ENCODE measurements at places on chromosomes 6 and 20. TPM values are rescaled to one million over a fixed set of nuclear protein-coding genes. Genes with fewer than 3 reads are reported as not detected.
A peak's percentile ranks its signal among the peaks of the same experiment; 100 is the strongest.

The SAMD3 gene
- 0.29 TPM for total RNA-seq

GRCh38 chr6:15754706-15755079, 91.9 kb upstream of the DTNBP1 start:
- no peak for DNase-seq

The PRKN gene
- not detected for total RNA-seq

The NPEPL1 gene
- total RNA-seq: 3.9 TPM

GRCh38 chr6:2237001-2237400, 8.4 kb downstream of the GMDS start:
- no peak for DNase-seq

The HDGFL1 gene
- 0.38 TPM for total RNA-seq

The BHLHE23 gene
- total RNA-seq: not detected

The VNN1 gene
- not detected for total RNA-seq

- DNase-seq: no peak
Measured at GRCh38 chr6:158778005-158778527, 41.1 kb downstream of the EZR start.

GRCh38 chr20:59566631-59567524, 37.5 kb upstream of the PHACTR3 start:
- DNase-seq: no peak

The KIAA0408 gene
- total RNA-seq: not detected

The ATP9A gene
- total RNA-seq: 0.42 TPM

- DNase-seq: no peak
Measured at GRCh38 chr6:20472748-20473147, 61.5 kb upstream of the CDKAL1 start.

DNA sequence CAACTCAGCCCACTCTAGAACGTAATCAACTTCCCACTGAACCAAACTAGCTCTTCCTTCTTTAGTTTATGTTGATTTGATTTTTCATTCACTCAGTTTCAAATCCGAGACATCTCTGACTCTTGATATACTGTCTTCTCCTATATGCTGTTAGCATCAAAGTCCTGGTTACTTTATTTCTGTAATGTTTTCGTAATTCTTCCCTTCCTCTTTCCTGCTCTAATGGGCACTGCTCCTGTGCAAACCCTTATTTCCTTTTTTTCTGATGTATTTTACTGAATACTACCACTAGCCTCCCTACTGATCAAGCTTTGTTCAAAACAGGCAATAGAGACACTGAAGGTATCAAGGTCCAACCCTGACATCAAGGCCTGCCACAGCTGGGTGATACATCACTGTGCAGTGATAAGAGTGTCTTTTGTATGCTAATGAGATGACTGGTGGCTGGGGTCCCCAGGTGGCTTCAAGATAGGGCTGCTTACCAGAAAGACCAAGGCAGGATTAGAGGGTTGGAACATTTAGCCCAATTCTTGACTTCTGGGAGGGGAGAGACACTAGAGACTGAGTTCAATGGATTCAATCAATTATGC, 95.2 kb downstream of the KIF13A start:
- peak; percentile 52 for DNase-seq

- DNase-seq: no peak
Measured at GRCh38 chr6:79571030-79571367, 33.8 kb upstream of the LCA5 start.

The TBX18 gene
- 28.0 TPM for total RNA-seq

DNA sequence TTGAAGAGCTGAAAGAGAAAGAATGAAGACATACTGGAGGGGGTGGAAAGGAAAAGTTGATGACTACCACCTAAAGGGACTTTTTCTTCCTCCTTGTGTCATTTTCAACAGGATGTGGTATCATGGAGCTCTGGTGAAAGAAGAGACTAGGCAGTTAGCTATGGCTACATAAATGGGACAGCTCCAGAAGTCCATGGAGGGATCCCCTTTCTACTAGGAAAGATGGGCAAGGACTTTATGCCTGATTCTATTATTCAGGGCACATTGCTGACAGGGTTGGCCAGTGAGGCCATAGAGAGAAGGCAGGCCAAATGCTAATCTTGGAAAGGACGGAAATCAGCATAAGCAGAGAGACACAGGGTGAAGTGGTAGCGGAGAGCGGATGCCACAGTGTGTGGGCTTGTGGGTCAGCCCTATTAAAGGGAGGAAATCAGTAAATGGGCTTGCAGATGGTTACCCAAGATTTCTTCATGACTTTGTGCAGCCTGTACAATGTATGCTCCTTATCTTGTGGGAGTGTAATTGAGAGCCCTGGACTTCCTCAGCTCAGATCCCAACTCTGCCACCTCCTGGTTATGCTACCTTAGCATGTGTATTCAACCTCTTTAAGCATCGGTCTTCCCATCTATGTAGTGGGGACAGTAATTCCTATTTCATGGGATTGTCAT, 77.4 kb upstream of the TMEM170B start:
- DNase-seq: no peak

GRCh38 chr6:95518630-95519227, 58.6 kb upstream of the MANEA start:
- no peak for DNase-seq

DNA sequence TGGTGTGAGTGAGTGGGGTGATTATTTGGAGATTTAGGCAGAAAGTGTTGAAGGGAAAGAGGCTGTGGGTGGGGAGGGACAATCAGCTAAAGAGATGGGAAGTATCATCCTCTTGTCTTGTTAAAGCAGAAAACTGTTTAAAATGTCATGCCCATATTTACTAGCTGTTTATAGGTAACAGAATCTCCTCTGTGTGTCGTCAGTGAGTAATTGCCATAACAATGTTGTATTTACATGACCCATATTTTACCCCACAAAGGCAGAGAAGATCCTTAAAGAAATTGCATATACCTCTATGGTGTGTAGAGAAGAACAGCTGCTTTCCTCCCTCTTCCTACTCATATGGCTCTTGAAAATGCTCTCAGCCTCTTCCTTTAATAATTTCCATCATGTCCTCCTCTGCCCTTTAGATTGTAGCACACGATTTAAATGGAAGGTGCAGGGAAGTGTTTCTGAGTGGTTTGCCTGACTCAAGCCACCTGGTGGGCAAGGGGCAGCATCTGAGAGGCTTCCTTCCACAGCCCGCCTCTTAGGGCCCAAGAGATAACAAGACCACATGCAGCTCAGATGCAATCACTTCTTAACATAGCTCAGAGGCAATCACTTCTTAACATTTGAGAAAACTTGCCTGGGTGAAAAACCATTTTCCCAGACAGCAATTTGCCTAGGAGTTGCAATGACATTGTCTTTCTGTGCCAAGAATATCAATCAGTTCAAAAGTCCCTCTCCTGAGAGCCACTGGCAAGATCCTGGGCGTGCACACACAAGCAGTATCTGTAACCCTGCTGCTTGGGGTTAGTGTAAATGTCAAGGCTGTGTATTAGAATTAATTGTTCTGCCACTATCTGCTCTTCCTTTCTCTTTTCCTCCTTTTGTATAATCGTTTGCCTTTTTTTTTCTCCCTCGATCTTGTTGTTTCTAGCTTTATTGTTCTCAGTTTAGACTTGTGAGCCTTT, 44.1 kb upstream of the EDN1 start:
- no peak for DNase-seq

DNA sequence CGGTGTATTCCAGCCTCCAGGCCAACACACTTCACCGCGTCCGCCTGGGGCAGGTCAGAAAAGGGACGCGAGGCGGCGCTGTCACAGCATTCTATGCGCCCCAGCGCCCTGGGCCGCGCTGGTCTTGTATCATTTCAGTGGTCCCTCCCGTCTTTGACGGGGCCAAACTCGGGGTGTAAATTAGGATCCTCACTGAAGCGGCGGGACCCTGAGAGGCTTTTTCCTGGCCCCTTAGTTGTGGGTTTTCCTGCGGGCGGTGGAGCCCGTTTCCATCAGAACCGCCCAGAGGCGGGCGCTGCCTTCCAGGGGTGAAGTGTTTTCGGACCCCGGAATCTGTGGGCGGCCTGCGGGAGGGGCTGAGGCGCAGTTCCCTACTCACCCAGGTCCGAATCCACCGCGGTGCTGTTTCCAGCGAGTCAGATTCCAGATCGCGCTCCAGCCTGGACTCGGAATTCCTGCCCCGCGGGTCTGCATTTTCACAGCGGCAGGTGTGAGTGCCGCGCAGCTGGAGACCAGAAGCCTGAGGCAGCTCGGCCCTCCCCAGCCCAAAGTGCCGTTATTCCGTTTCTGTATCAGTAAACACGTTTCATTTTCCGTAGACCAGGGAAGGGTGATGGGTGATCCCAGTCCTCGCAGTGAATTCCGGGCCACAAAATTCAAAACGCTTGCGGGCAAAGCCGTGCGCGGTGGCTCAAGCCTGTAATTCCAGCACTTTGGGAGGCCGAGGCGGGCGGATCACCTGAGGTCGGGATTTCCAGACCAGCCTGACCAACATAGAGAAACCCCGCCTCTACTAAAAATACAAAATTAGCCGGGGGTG, 3.9 kb upstream of the MICB start:
- peak; percentile 84 for DNase-seq

GRCh38 chr6:33248643-33248931, 23.1 kb downstream of the VPS52 start:
- no peak for DNase-seq

GRCh38 chr6:154954347-154954746, 40.8 kb upstream of the TIAM2 start:
- no peak for DNase-seq

DNA sequence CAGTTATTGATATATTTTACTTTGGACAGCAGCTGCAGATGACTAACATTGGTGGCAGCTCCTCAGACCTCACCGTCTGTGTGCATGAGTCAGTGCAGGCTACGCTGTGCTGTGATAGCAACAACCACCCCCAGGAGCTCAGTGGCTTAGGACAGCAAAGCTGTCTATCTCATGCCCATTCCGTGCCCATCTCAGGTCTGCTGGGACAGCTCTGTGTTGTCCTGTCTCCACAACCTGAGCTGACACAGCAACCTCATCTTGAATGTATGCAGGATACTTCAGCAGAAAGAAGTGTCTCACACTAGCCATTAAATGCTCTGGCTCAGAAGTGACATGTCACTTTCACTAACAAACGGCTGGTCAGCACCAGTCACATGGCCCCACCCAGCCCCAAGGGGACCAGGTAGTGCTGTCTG, 47.7 kb downstream of the BANF2 start:
- peak; percentile 5 for DNase-seq

GRCh38 chr6:116672306-116672705, 3.7 kb upstream of the ZUP1 start:
- DNase-seq: no peak

The KCNK5 gene
- 45.8 TPM for total RNA-seq

DNA sequence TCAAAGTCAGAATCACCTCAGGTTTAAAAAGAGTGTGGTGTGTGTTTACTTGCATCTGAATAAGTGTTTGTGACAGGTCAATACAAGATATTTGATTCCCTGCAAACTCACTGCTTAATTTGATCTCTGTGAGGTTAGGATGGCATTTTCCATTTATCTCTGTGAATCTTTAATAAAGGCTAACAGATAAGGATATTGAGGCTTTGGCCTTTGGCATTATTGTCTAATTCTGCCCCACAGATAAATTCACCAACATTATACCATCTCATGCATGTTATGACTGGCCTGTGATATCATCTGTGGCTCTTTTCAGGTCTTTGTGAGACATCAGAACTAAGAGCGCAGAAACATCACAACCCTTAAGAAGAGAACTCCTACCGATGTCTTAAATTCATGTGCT, 84.7 kb downstream of the TRMT6 start:
- no peak for DNase-seq

- DNase-seq: no peak
Measured at GRCh38 chr6:90222008-90222407, 74.6 kb downstream of the BACH2 start.

DNA sequence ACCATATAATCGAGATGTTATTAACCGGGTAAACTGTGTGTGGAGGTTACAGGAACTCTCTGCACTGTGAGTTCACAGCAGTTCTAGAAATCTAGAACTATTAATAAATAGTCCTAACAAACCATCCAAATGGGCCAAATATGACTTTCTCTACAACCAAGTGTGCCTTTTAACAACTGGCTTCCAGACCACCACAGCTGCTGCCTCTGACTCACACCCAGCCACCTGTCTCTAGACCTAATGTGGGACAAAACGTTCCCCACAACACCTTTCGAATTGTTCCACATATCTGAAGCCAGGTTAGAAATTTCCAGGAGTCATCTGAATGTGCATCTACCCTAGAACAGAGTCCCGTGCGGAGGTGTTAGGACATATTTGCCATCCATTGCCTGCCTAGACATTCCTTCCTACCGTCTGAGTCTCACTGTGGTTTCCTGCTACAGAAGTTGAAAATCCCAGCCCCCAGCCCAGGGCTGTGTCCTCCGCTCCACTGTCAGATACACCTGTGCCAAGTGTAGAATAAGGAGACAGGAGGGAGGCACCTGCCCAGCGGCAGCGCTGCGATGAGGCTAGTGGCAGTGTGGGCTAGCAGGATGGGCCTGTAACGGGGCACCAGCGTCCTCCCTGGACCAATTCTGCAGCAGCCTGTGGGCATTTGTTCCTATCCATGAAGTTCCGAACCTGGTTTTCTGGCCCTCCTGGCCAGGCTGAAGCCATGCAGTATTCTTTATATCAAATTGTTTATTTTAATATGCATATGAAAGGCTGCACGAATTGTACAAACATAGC, 28.5 kb upstream of the MAP3K4 start:
- no peak for DNase-seq

DNA sequence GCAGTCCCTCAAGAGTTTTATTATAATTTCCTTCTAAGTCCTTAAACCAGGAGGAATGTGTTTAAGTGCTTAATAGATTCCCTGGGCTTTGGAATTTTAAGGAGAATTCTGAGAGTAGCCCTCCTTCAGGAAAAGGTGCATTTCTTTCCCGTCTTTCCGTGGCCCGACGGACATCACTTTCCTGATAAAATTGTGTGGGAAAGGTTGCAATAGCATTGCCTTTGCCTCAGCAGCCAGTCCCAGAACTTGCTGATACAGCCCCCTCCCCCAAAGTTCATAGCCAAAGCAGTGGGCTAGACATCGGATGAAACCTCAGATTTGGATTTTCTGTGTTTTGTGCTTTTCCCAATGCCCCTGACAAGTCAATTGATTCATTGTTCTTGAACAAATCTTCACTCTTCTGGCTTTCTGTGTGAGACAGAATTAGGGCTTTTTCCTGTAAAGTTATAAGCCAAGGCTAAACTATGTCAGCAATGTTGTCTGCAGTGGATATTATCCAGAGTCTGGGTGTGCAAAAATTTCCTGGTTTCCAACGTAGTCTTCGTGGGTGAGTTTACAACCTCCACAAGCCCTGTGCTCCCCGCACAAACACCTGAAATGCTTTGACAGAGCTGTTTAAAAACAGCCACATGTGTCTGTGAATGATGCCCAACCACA, 1.1 kb upstream of the SMOC2 start:
- DNase-seq: no peak

GRCh38 chr20:58401162-58401561, 12.1 kb downstream of the VAPB start:
- DNase-seq: no peak

DNA sequence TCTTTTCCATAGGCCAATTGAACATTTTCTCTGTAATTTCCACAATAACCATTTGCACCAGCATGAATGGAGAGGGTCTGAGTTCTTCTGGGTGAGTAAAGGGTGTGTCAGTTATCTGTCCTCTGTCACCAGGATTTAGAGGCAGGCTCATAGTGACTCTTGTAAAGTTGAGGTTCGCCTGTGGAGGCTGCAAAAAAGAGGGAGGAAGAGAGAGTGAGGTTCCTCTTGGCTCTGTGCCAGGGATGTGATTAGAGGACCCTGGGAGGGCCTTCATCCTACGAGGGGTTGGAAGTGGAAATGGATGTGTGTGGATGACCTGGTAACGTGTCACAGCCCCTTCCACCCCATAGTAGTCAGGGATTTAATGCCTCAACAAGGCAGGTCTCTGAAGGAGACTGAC, 242.0 kb downstream of the ESR1 start:
- no peak for DNase-seq

The SPATS1 gene
- not detected for total RNA-seq
